ENCODE measurements at places on chromosomes 13 and 19. TPM values are rescaled to one million over a fixed set of nuclear protein-coding genes. Genes with fewer than 3 reads are reported as not detected.

CD177 gene
- total RNA-seq = not detected

GRCh38 chr13:48979892-48980291 is 4.2 kb downstream of the FNDC3A start:
- DNase-seq = no peak

GRCh38 chr19:55654323-55654867 is 440 bp upstream of the U2AF2 start:
- DNase-seq = peak; percentile 99

DNA sequence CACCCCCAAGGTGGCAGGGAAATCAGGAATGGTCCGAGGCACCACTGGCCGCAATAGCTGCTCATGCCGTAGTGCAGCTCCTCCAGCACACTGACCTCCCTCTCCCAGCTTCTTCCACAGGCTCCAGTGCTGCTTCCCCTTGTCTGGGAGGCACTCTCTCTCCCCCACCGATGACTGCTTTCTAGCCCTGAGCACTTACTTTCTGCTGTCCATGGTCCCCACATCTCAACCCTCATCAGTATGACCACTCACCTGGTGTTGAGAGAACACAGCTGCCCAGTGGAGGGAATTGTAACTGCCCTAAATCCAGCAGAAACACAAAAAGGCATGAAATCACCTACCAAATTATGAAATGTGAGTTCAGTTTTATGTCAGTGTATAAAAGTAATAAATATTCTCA is 28.9 kb upstream of the TPP2 start:
- no peak for DNase-seq

GDF15 gene
- total RNA-seq = 1.6 TPM

GRCh38 chr13:95279016-95279415 is 22.2 kb downstream of the ABCC4 start:
- no peak for DNase-seq

GRCh38 chr19:340620-341385 is 3.8 kb downstream of the MIER2 start:
- no peak for DNase-seq

GPR12 gene
- not detected for total RNA-seq

DNA sequence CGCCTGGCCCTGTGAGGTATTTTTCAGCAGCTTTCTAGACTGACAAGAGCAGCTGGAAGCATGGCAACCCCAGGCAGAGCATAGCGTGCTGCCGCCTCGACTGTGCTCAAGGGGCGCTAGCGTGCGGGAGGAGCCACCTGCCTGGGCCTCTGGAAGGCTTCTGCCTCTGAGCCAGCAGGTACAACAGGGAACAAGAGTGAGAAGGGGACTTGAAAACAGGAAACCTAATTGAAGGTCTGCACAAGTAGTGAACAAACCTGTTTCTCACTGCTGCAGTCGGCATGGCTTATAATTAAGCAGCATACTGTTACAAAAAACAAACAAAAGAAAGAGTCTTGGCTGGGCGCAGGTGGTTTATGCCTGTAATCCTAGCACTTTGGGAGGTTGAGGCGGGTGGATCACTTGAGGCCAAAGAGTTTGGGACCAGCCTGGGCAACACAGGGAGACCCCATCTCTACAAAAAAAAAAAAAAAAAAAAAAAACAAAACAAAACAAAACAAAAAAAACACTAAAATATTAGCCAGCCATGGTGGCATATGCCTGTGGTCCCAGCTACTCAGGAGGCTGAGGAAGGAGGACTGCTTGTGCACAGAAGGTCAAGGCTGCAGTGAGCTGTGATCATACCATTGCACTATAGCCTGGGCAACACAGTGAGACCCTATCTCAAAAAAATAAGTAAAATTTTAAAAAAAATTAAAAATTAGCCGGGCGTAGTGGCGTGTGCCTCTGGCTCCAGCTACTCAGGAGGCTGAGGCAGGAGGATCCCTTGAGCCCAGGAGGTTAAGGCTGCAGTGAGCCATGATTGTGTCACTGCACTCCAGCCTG is 12.6 kb upstream of the GARRE1 start:
- no peak for DNase-seq

GRCh38 chr19:31616031-31616430 is 266.8 kb upstream of the TSHZ3 start:
- DNase-seq = no peak

TSC22D1 gene
- total RNA-seq = 188 TPM

LIM2 gene
- total RNA-seq = not detected

SPACA7 gene
- total RNA-seq = not detected

DKKL1 gene
- total RNA-seq = 0.59 TPM

DNA sequence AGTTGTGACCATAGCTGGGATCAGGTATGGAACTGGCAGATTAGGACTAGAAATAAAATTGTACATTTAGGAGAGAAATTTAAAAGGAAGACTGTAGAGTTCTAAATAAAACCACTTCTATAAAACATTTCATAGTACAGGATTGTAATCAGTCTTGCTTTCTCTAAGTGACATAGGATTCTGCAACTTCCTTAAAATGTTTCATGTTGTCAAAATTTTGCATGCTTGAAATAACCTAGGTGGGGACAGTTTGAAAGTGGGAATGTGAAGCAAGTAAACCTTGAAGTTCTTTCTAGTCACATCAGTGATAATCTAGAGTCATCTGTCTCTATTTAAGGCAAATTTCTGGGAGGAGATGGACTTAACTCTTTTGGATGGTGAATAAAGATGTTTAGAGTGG is 6.7 kb downstream of the TM9SF2 start:
- DNase-seq = no peak

ZNF69 gene
- 17.8 TPM for total RNA-seq

DNA sequence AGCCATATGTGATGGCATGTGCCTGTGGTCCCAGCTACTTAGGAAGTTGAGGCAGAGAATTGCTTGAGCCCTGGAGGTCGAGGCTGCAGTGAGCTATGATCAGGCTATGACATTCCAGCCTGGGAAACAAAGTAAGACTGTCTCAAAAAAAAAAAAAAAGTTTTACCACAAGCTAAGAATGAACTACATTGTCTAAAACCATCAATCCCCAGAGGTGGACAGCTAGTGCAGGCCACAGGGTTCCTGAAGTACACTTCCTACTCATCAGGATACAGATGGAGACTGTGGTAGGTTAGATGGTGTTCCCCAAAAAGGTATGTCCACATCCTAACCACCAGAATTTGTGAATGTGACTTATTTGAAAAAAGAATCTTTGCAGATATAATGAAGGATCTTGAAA is 63.5 kb upstream of the DOCK9 start:
- DNase-seq = no peak

DNA sequence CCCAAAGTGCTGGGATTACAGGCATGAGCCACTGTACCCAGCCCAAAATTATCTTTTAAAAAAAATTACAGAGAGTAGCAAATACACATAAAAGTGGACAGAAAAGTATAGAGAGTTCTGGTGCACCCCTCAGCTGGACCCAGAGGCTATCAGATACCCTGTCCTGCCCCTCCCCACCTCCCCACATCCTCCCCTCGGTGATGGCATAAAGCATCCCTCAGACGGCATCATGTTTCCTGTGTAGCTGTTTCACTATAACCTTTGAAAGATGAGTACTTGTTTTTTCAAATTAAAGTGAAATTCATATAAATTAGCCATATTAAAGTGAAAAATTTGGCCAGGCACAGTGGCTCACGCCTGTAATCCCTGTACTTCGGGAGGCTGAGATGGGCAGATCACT is 20.1 kb downstream of the SLC27A1 start:
- no peak for DNase-seq

DNA sequence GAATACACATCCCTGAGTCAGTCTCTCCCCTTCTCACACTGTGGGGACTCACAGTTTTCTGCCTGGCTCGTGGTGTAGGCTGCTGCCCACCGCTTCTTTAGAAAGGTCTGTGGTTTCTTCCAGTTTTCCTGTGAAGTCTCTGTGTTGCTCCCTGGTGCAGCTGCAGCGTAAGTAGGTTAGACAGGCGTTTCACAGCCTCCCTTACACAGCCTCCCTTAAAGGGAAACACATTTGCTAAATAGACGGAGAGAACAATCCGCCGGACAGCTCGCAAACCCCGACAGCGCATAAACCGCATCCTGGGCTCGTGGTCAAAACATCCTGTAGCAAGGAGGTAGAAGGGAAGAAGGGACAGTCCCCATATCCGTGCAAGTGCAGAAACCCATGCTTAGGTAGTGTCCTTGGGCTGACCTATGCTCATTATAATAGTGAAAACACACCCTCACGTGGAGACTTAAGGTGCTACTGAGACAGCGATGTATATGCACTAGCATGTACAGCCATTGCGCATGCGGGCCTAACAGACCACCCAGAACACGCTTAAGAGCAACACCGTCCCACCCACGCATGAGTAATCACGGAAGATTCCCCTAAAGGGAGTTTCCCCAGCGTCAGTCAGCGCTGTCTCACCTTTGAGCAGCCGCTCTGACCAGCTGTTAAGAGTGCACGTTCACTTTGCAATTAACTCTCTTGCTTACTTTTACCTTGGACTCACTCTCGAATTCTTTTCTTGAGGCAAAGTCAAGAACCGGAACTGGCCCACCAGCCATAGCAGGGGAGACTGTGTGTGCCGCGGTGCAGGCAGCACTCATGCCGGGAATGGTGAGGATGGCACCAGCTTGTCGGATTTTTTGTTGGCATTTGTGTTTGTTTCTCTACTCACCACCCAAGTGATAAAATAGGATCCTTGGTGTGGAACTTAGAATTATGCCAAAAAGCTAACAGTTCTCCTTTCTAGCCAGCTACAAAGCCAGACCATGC is 16.6 kb downstream of the SIGLEC8 start:
- DNase-seq = peak; percentile 63

DNA sequence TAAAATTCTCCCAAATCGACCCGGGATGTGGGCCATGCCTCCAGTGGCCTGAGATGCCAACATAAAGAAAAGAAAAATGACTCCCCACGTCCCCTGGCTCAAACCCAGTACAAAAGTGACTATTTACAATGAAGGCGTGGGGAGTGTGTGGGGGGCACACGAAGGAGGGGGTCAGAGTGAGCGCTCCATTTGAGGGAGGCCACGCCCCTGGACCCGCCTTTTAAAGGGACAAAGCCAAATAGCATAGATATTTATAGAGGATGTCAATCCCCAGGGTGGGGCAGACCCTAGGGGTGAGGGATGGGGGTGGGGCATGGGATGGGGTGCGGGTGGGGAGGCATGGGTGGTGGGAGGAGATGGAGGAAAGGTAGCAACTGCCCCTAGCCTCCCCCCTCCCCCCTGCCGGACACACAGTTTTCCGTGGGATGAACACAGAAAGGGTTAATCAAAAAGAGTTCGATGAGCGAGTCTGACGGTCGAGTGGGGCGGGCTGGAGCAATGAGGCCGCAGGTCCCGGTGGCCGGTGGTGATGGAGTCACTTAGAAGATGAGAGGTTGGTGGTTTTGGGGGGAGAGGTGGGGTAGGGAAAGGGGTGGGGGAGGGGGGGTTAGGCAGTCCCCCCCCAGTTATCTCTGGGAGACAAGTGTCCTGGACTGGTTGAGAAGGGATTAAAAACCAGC is 20.1 kb upstream of the NANOS2 start:
- no peak for DNase-seq

All from RPMI7951 (cell line).